MG63 (cell line): ENCODE measurements at places on chromosomes 7 and 10. TPM values are rescaled to one million over a fixed set of nuclear protein-coding genes. Genes with fewer than 3 reads are reported as not detected.

The ARHGEF35 gene
- 0.76 TPM in 2 replicates for total RNA-seq

The ENO4 gene
- 0.69 and 2.5 TPM in 2 replicates for total RNA-seq

The CHRM2 gene
- total RNA-seq = not detected in 2 replicates

- no peak for DNase-seq
Observed at GRCh38 chr10:7895699-7896090, 77.4 kb downstream of the TAF3 start.

GRCh38 chr7:95690367-95690947 is 81.9 kb upstream of the DYNC1I1 start:
- peak; percentile 2 for DNase-seq

GRCh38 chr10:103553743-103554487 is 60.4 kb downstream of the NEURL1 start:
- no peak for DNase-seq
